ENCODE measurements at places on chromosomes 5 and 9. TPM values are rescaled to one million over a fixed set of nuclear protein-coding genes. Genes with fewer than 3 reads are reported as not detected.

ELOVL7 gene
- 5.8 TPM for total RNA-seq

AHRR gene
- total RNA-seq = 0.33 TPM

PTGES2 gene
- 84.0 TPM for total RNA-seq

USP20 gene
- total RNA-seq = 7.5 TPM

ZMAT2 gene
- total RNA-seq = 8.8 TPM
